Stimulated activated CD8-positive, alpha-beta memory T cell treated with anti-CD3 and anti-CD28 coated beads, Interleukin-4, amount 100 ng/mL, for 1 hour (primary cell): ENCODE measurements at places on chromosomes 1 and 21.

DNA sequence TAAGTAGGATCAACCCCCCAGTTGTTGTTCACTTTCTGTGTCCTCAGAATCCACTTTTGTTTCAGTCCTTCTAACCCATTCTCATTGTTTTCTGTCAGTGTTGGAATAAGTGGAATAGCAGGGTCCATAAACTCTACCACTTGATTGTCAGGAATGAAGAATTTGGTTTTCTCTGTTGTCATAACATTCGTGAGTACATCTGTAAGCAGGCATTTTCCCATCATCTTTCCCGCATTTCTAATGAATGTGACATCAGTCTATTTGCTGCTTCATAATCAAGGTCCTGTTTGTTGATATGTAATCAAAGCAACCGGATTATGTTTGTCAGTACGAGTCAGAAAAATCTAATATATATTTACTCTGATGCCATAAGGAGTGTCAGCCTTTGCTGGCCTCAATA lies 147.1 kb downstream of the KIF26B start:
- DNase-seq: no peak

- DNase-seq: no peak
Measured at GRCh38 chr21:36874665-36875064, 91.8 kb downstream of the HLCS start.

DNA sequence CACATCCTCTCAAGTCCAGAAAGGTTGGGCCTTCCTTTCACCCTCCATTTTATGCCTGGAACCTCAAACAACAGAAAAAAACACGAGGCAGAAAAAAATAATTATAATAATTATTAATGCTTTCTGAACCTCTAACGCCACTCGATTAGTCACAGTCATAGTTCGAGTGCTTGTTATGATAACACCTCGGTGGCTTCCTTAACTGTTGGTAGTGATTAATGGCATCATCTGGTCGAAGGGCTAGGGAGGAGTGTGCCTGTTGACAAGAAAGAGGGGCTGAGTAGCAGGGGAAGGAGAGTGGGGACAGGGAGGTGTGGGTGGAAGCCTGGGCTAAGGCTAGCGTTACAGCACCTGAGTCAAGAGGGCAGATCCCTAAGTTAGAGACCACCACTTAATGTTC lies 21.3 kb upstream of the IL10 start:
- no peak for DNase-seq

- no peak for DNase-seq
Measured at GRCh38 chr1:239765163-239765562, 326.5 kb upstream of the FMN2 start.

GRCh38 chr1:109984190-109984455 lies 442 bp upstream of the AHCYL1 start:
- DNase-seq: no peak

DNA sequence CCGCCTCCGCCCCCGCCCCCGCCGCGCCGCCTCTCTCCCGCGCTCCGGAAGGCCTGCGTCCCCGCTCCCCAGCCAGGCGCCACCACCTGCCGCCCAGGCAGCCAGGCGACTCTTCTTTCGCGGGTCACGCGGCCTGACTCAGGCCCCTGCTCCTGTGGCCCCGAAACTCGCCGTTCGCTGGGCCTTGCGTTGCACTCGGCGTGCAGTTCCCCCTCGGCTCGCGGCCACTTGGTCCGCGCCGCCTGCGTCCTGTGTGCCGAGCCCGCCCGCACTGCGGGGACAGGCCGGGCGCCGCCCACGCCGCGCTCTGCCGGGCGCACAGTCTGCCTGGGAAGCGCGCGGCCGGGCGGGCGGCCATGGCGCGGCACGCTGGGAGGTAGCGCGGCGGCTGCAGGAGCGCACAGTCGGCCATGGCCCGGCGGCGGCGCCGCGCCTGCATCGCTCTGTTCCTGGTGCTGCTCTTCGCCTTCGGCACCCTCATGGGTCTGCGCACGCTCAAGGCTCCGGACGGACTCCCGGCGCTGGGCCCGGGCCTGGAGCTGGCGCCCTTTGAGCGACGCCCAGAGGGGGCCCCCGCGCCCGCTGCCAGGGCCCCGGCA lies at the start of gene MANEAL:
Gene MANEAL, plus strand, starts transcription at position 75 of the 599 bp plus-strand sequence. Its CDS starts 336 bp downstream, at position 411.
- DNase-seq: no peak

- no peak for DNase-seq
Measured at GRCh38 chr1:206680279-206680678, 4.4 kb upstream of the MAPKAPK2 start.

DNA sequence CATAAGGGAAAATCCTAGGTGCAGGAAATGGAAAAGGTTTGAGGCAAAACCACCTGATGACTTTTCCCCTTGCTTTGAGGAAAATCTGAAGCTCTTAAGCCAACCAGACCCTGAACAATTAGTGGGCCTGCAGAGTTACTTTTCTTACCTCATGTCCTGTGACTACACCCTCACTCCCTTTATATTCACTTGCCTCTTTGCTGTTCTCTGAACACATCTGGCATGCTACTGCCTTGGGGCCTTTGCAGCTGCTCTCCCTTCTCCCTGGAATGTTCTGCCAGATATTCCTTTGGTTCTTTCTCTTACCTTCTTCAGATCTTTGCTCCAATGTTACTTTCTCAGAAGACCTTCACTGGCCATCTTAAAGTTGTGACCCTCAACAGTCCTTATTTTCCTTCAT lies 21.8 kb downstream of the RPTN start:
- DNase-seq: no peak

DNA sequence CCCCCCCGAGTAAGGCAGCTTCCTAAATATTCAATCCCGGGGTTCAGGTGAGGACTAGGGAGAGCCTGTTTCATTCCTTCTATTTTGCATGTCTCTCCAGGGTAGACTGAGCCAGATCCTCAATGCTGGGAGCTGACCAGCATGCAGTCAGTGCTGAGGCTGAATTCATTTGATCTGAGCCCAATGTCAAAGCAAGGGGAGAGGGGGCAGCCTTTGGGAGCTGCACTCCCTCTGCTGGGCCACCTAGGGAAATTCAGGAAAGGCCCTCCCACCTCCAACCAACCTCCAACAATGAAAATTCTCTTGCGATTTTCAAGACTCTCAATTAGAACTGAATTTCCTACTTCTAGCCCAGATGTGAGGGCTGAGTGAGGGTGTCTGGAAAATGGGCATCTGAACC lies 371.2 kb downstream of the NPHP4 start:
- DNase-seq: no peak

DNA sequence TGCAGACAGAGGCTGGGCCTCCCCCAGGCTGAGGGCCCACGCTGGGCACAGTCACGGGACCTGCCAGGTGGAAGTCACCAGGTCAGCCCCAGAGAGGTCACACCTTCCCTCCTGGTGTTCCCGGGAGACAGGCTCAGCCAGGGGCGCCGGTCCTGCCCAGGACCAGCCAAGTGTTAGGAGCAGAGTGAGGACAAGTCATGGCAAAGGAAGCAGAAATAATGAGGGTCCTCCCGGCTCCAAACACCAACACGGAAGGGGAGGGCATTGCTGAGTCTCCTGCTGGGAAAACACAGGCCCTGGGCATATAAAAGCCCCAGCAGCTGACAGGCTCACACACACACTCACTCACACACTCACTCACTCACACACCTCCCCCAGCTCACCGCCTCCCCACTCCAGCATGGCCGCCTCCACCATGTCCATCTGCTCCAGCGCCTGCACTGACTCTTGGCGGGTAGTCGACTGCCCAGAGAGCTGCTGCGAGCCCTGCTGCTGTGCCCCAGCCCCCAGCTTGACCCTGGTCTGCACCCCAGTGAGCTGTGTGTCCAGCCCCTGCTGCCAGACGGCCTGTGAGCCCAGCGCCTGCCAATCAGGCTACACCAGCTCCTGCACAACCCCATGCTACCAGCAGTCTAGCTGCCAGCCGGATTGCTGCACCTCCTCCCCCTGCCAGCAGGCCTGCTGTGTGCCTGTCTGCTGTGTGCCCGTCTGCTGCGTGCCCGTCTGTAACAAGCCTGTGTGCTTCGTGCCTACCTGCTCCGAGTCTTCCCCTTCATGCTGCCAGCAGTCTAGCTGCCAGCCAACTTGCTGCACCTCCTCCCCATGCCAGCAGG lies at the start of gene KRTAP10-10:
Gene KRTAP10-10, plus strand, starts transcription at position 339 of the 833 bp plus-strand sequence. Its CDS starts 62 bp downstream, at position 401.
- no peak for DNase-seq

DNA sequence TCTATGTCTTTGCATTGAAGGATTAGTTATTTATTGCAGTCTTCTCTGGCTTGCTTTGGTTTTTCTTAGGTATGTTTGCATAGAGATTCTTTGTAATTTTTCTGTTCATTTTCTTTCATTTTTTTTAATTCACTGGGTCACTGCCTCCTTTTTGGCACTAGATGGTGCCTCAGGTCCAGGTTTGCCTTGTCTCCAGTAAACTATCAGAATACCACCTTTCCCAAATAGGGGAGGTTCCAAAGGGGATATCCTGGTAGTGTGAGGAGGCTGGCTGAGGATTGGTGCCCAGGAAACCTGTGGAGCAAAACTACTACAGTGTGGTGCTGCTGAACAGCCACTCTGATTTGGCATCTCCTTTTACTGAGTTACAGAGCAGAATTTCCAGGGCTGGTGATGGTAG lies 257.1 kb downstream of the KCTD3 start:
- no peak for DNase-seq

- DNase-seq: no peak
Measured at GRCh38 chr1:32701951-32702598, 495 bp downstream of the SYNC start.

DNA sequence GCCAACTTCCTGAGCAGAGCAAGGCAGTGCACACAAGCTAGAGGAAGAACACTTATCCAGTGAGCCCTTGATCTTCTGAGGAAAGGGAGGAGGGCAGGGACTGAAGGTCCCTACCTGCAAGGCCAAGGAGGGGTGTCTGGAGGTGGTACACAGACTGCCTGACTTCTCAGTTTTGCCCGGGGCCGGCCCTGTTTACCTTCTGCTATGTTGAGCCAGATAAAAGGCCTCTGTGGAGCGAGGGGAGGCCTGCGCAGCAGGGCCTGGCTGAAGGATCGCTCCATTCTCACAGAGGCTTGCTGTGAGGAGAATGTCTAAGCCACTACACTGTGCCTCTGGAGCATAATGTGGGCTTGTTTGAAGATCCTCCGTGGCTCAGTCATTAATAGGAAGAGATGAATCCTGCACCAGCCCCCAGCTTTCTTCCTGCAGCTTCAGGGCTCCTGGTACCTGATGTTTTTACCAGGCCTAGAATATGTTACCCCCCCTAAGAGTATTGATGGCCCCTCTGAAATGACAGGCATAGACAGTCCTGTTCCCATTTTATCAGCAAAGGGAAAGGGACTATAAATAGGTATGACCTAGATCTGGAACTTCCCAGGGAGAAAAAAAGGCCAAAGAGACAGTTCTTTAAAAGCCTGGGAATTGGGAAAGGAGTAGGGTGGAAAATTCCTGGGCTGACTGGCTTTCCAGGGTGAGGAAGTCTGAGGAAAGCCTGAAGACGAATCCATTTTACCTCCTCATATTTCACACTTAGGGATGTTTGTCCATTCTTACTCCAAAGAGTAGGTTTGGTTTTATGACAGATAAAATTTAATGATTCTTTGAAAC lies 4.7 kb downstream of the POGK start:
- no peak for DNase-seq

- no peak for DNase-seq
Measured at GRCh38 chr1:231629132-231629531, 2.5 kb downstream of the DISC1 start.

DNA sequence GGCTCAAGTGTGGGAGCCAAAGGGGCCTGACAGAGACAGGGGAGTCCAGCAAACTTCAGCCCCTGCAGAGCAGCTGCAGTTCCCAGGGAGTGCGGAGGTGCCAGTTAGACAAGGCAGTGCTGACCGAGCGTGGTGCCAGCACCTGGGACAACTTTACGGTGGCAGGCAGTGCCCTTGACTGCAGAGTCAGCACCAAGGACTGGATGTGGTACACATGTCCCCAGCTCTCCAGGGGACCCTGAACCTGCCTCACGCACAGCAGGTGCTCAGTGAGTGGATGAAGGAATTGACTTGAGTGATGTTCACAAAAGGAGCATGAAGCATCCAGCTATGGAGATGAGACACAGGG lies 296.5 kb downstream of the SIPA1L2 start:
- no peak for DNase-seq

DNA sequence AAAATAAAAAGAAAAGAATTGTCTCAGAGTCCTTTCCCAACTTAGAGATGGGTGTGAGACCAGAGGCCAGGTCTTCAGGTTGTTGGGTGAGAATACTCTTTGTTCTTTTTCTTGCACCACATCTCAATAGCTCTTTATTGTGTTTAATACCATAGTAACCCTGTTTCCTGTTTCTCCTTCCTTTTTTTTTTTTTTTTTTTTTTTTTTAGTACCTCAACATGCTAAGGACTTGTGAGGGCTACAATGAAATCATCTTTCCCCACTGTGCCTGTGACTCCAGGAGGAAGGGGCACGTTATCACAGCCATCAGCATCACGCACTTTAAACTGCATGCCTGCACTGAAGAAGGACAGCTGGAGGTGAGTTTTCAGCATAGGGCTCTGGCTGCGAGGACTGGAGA lies 24.4 kb downstream of the CELF3 start:
- no peak for DNase-seq

DNA sequence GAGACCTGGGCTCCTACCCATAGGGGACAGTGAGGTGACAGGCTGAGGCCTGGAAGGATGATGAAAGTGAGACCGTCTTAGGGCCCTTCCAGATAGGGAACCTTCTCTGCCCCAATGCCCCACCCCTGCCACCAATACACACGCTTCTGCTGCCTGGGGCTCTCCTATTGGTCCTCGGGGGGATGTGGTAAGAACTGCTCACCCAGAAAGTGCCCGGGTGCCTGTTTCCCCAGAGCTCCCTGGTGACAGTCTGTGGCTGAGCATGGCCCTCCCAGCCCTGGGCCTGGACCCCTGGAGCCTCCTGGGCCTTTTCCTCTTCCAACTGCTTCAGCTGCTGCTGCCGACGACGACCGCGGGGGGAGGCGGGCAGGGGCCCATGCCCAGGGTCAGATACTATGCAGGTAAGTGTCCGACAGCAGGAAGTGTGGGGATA lies 948 bp downstream of the SEMA4A start:
- DNase-seq: no peak

DNA sequence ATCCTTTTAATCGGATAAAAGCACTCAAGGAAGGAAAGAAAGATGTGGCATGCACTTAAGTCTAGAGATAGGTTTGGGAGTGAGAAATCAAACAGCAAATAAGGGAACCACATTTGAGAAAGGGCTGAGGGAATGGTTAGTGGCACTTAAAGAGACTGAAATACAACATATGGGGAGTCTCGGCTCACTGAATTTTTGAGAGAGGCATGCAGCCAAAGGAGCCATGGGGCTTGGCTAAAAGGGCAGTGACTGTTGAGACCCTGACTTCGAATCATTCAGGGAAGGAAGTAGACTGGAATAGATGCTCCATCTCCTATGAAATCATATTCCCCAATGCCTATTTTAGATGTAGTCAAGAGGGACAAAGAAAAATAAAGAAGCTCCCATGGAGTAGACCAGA lies 58.3 kb upstream of the HAO2 start:
- no peak for DNase-seq
